ENCODE measurements at places on chromosomes 5 and 9. TPM values are rescaled to one million over a fixed set of nuclear protein-coding genes. Genes with fewer than 3 reads are reported as not detected.

The UBTD2 gene
- 22.6 TPM for total RNA-seq

The WWC1 gene
- total RNA-seq = 0.91 TPM

GRCh38 chr9:37229882-37230482, 109.6 kb downstream of the ZCCHC7 start:
- H3K27me3 ChIP-seq = no peaks in the 10 kb centered on the region
- no peak overlapping the region for H3K4me3 ChIP-seq
- no peaks in the 10 kb centered on the region for H3K36me3 ChIP-seq
- H3K4me1 ChIP-seq = peaks cover 7% of the 10 kb centered on the region

DNA sequence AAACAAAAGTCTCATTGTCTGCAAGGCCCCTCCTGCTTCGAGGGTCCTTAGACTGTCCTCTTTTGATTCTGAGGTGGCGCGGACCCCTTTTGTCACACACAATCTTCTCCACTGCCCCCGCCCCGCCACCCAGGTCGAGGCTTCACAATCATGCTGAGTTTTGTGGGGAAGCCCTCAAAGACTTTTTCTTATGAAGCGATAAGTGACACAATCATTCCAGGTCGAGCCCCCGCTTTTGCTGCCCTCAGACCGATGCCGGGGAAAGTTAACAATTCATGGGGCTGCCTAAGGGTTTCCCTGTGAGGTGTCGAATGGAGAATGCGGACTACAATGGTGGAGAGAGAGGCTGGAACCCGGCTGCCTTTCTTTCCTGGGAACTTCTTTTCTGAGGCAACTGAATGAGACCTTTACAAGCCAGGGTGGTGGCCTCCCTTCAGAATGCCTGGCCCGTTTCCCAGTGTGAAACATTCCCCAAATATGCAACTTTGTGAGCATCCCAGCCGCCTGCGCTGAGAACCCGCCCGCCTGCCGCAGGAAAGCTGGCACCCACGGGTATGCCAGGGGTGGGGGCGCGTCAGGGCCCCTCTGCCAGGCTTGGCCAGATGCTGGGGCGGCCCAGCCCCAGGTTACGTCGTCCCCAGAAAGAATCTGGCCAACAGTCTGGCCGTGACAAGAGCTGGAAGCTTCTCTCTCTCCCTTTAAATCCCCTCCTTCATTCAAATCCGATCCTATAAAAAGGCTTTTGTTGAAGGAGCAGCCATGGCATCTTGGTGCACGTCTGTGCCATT, 71.9 kb downstream of the MAP1B start:
- H3K4me3 ChIP-seq = no peak overlapping the region
- no peaks in the 10 kb centered on the region for H3K4me1 ChIP-seq
- H3K27me3 ChIP-seq = no peaks in the 10 kb centered on the region
- no peak for DNase-seq

- peaks cover 20% of the 10 kb centered on the region for H3K4me1 ChIP-seq
- H3K4me3 ChIP-seq = no peak overlapping the region
- peak overlapping the region; percentile 19 for H3K27ac ChIP-seq
- no peaks in the 10 kb centered on the region for H3K36me3 ChIP-seq
- H3K27me3 ChIP-seq = no peaks in the 10 kb centered on the region
- peak; percentile 89 for DNase-seq
These were observed 653.1 kb upstream of the KLF4 start for GRCh38 chr9:108142504-108143201.

DNA sequence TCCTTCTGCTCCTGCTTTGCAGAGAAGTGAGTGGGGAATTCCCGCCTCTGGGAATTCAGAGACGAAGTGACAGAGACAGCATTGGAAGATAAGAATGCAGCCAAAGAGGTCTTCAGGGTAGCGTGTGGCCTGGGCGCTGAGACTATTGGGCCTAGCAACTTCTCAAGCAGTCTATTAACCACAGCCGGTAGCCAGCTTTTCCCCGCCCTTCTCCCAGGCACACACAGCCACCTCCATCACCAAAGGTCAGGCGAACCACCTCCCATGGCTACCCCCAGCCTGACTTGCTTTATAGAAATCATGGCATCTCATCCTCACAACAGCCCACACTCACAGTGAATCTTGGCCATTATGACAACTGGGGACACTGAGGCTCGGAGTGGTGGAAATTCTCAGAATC, 124.2 kb downstream of the KCNIP1 start:
- H3K36me3 ChIP-seq = no peaks in the 10 kb centered on the region
- no peak overlapping the region for H3K27ac ChIP-seq
- no peaks in the 10 kb centered on the region for H3K4me1 ChIP-seq
- H3K27me3 ChIP-seq = no peaks in the 10 kb centered on the region
- H3K4me3 ChIP-seq = no peak overlapping the region

Measured in endothelial cell of umbilical vein (primary cell).